GM20000 (cell line): ENCODE measurements at places on chromosomes 4 and X.

GRCh38 chrX:102720237-102721168, at the start of gene GPRASP3:
Gene GPRASP3 (plus strand): TSS chrX:102720743. CDS start chrX:102748996, 28,253 bp downstream.
- peak; percentile 59 for DNase-seq

- DNase-seq = no peak
These were observed 197.4 kb downstream of the ENOX2 start for GRCh38 chrX:130705591-130705990.

DNA sequence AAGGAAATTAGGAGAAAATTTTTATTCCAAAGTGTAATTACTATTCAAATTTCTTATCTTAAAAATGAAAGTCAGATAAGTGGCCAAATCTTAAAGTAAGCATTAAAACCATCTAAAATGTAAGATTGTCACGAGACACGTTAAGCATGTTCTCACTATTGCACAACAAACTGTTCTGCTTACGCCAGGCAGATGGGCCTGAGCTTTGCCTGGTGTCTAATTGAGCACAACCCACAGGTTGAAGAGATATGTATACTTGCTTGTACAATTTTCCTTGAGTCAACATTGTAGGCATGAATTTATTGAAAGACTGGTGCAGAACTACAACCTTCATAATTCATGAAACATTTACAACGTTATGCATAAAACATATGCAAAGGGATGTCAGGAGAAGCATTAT, 3.9 kb downstream of the RNF128 start:
- DNase-seq = no peak

GRCh38 chrX:4963432-4963831, 1250.0 kb upstream of the PRKX start:
- no peak for DNase-seq

- DNase-seq = peak; percentile 4
These were observed 145.9 kb downstream of the PCDH19 start for GRCh38 chrX:100264200-100264599.

DNA sequence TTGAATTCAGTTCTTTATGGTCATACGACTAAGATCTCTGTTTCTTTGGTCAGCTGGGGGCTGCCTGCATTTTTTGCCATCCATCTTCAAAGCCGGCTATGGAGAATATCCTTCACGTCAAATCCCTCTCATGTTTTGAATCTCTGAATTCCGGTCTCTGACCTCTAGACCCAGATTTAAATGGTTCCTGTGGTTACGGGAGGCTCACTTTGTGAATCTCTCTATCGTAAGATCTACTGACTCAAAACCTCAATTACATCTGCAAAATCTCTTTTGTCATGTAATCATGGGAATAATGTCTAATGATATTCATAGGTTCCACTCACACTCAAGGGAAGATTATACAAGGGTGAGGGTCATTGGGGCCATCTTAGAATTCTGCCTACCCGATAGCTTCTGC, 5.7 kb upstream of the MPC1L start:
- DNase-seq = no peak

- DNase-seq = no peak
These were observed 48.0 kb downstream of the RAPGEF2 start for GRCh38 chr4:159150821-159151390.

GRCh38 chrX:49071877-49072711, 1.7 kb downstream of the PRAF2 start:
- peak; percentile 4 for DNase-seq

- DNase-seq = no peak
These were observed 1624.0 kb upstream of the IGFBP7 start for GRCh38 chr4:58734030-58734674.

DNA sequence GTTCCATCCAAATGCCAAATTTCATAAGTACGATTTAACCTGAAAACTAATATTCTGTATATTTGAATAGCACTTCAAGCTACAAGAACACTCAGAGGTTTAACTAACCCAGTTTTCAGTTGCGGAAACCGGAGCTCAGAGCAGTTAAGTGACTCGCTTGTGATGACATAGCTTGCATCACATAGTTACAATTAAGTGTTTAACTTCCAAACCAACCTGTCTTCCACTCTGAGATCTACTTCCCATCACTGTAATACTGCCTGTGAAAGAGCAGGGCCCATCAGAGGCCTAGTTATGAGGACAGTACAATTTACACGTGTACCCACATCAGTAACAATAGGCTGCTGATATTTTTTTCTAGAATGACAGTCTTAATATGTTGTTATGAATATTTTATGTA, 120.3 kb downstream of the MAD2L1 start:
- DNase-seq = no peak

GRCh38 chr4:41814565-41814964, 66.0 kb upstream of the PHOX2B start:
- no peak for DNase-seq

- no peak for DNase-seq
These were observed 227.1 kb downstream of the FGF13 start for GRCh38 chrX:138484451-138484850.

DNA sequence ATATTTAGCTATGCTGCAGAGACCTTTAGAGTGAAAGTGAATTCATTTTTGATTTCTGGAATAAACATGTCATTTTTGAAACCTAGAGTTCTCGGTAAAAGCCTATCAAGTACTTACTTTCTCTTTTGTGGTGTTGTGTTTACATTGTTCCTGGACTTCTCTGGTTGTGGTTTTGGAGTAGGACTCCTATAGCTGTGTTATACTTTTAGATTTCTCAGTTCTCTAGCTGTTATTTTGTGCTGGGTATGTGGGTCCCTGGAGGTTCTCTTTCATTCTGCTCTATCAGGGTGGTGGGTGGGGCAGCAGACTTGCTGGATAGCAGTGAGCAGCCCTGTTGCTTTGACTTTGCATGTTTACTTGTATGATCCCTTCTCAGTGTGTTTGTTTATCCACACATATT, 25.6 kb upstream of the MSMO1 start:
- DNase-seq = peak; percentile 30

- DNase-seq = no peak
These were observed 456.0 kb upstream of the FAM241A start for GRCh38 chr4:111689214-111689613.

DNA sequence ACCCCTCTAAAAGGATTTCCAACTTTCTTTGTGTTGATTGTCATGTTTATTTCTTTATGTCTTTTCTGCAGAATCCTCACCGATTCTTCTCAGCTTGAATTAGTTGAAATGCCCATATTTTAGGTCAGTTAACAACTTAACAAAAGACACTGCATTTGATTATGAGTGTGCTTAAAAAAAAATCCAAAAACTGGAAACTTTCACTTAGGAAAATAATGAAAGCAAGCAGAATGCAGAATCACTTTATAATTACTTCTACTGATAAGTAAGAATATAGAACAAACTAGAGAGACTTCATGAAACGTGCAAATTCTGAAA, 111.0 kb upstream of the PTPN13 start:
- no peak for DNase-seq

DNA sequence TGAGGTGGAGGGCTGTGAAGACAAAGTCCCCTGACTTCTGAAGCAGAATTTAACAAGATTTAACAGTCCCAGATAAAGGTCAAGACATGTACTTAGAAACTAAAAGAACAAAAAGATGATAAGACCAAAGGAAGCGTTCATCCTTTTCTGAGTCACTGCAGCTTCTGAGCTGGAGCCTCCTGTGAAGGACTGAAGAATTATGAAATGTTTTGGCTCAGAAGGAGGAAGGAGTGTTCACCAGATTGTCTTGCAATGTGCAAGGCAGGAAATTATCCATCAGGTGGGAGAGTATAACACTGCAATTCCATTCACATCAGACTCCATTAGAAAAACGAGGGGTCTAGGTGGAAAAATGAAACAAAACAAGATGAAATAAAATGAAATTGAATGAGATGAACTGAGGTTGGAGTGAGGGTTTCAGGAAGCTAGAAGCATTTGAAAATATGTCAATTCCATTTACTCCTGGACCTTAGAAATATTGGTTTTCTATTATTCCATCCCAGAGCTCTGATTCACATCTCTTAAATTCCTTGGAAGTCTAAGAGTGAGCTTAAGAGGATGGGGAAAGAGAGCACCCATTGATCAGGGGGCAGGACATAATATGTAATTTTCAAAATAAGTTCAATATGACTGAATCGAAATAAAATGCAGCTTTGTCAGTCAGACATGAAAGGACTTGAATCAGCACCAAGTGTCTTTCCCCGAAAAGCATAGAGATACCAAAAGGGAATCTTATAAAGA, 186.1 kb upstream of the LNX1 start:
- no peak for DNase-seq

GRCh38 chr4:6329478-6330383, 60.1 kb downstream of the WFS1 start:
- DNase-seq = no peak

DNA sequence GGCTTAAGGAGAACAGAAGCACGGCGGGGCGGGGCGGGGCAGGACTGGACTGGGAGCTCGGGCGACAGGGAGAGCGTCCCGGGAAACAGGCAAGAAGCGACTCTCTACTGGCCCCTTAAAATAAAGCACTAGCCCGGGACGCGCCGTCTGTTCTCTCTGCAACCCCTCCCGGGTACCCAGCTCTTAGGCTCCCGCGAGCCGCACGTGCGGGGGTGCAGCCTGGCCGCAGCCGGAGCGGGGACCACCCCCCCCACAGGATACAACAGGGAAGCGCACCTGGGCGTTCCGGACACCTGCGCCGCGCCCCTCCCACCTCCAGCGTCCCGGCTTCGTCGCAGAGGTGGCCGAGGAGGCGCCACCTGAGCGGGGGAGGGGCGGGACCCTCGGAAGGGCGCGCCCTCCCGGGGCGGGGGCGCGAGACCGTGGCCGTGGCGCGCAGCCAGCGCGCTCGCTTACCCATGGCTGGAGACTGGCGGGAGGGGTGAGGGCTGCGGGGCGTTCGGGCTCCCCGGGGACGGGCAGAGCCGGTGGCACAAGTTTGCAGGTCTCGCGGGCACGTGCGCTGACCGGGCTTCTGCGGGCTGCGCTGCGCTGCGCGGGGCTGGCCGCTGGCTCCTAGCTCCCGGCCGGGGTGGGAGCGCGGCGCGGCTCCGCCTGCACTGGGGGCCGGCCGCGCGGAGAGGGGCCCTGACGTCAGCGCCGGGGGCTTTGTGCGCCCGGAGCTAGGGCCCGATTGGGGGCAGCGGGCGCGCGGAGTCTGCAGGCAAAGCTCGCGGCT, 91.5 kb downstream of the GEMIN8 start:
- DNase-seq = peak; percentile 26

GRCh38 chrX:56757327-56757726, 28.3 kb downstream of the NBDY start:
- no peak for DNase-seq

DNA sequence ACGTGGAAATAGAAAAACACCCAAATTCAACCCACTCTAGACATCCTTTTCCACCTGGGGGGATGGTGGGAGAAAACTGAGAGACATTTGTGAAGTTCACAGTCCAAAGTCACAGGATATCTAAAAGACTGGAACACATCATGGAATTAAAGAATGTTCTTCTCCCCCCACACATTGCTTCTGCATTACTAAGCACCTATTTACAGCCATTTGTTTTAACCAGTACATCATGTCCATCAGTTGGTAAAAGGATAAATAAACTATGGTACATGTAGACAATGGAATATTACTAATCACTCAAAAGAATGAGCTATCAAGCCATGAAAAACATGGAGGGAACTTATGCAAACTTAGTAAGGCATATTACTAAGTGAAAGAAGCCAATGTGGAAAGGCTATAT, 185.5 kb upstream of the ANXA10 start:
- no peak for DNase-seq

DNA sequence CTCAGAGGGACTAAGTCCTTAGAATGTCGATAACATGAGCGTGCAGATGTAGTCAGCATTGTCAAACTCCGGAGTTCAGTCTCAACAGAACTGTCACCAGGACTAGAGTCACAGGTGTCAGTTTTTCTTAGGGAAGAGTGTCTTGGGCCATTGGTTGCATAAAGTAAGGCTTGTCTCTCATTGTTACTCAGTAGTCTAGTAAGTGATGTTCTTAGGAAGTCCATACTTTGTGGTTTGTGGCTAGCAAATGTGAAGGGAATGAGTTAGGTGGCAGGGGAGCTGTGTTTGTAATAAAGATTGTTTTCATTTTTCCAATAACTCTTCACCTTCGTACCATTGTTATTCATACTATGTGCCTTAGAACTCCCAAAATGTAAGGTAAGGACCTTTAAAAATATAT, 119.6 kb downstream of the AFF2 start:
- DNase-seq = no peak

DNA sequence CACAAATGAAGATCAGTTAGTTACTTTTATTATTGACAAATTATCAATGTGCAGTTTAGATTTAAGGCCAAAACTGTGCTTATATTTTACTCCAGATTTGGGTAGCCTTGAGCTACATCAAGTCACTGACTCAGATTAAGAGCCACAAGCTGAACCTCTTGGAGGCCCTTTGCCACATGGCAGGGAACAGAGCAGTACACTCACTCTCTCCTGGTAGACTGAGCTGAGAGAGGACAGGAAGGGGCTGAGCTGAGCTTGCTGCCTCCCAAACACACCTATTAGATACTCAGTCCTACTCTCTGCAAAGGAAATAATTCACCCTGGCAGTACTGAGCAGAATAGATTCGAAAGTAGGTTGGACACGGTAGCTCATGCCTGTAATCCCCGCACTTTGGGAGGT, 7.8 kb downstream of the STAP1 start:
- no peak for DNase-seq

DNA sequence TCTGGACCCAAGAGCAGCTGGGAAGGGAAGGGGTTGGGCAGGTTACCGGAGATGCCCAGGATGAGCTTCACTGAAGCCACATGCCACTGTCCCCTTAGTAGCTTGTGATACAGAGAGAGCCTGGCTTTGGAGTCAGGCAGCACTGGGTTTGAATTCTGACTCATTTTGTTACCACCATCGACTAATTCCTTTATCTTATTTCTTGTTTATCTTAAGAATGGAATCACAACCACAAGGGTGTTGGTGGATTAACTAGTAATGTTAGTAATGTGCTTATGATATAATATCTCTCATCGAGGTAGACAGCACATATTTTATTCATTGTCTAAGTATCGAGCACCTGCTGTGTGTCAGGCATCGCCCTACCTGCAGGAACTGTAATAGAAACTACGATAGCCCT, 17.7 kb upstream of the STX18 start:
- no peak for DNase-seq

DNA sequence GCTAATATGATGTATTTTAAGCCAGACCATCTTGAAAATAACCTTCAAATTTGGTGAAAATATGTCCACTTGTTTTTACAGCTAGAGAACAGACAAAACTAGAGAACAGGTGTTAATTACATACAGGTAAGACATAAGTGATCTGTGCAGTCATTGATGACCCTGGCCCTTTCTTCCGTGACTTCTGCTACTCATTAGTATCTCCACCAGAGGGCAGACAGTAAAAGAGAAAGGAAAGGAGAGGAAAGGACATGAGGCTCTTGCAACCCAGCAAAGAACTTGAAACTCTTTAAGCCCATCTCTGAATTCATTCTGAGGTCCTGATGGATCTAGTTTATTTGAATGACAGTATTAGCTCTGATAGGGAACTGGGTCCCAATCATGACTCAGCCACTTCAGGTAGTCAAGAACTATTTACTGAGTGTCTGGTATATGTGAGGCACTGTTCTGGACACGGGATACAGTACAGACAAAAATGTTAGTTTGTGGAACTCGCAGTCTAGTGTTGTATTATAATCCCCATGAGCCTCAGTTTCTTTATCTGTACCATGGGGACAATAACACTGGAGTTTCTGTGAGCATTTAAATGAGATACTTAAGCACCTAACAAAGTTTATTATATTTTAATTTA, 121.0 kb upstream of the TEX13D start:
- DNase-seq = peak; percentile 32

- DNase-seq = no peak
These were observed 116.3 kb upstream of the TEX13C start for GRCh38 chrX:125203365-125203736.

GRCh38 chrX:70973221-70973620, 42.3 kb upstream of the SLC7A3 start:
- DNase-seq = no peak

- DNase-seq = peak; percentile 8
These were observed 6.8 kb upstream of the TCEANC start for GRCh38 chrX:13646154-13646549.

- DNase-seq = peak; percentile 6
These were observed 105.0 kb downstream of the RAB28 start for GRCh38 chr4:13378973-13379759.
